ENCODE measurements at places on chromosomes 3 and 15.

DNA sequence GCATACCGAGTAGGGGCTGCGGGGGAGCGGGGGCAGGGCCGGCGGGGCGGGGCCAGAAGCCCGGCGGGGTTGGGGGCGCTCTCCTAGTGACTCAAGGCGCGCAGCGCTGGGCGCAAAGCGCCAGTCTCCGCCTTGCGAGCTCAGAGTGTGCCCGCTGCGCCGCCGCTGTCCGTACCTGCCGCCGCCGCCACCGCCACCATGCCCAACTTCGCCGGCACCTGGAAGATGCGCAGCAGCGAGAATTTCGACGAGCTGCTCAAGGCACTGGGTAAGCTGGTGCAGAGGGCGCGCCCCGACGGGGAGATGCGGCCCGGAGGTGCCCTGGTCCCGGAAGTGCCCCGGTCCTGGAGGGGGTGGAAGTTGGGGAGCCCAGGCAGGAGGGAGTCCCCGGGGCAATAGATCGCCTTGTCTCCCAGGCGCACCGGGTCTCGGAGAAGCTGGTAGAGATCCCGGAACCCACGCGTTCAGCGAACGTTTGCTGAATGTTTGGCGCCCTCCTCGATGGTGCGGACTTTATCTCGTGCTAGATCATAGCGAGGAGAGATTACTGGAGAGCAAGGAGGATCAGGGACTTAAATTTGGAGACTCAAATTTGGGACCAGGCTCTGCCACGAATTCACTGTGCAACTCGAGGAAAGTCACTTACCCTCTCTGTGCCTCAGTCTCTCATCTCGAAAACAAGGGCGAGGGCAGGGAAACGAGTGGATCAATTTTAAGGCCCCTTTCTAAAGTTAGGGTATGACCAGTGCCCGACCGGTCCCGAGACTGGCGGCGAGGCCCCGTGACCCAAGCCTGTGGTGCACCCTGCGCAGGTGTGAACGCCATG, at the start of gene CRABP1:
Gene CRABP1 (plus strand): TSS at position 123 of the 826 bp plus-strand sequence. CDS start 76 bp downstream, at position 199.
- DNase-seq, result no peak

GRCh38 chr15:100716456-100717085, 114.2 kb downstream of the ASB7 start:
- no peak for DNase-seq

DNA sequence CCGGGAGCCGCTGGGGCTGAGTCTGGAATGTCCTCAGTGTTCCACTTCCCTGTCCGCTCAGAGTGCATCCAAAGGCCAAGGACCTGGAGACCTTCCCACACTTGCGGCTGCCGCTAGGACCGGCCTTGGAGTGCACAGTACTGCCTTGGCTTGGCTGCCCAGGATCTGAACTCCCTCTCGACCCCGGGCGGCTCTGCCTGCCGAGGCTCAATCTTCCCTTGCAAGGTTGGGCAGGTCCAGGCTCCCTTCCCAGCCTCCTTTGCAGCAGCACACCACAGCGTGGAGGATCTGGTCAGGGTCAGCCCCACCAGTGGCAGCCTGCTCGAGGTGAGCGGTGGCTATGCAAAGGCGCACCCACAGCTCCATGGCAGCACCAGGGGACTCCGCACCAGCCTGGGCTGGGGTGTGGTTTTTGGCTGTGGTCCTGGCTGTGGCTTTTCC, 69.2 kb downstream of the PLXNA1 start:
- no peak for DNase-seq

DNA sequence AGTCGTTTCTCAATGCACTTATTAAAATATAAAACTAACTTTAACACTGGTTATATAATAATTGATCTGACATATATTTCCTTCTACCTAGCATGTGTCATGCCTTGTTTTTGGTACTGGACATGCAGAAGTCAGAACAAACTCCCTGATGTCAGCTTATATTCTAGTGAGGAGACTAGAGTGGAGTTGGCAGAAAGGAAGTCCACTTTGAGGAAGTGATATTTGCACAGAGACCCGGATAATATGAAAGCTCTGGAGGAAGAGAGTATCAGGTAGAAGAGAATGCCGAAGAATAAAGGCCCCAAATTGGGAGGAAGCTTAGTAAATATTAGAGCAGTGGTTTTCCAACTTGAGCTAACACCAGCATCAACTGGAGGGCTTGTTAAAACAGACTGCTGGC, 24.6 kb upstream of the ZNF280D start:
- no peak for DNase-seq

DNA sequence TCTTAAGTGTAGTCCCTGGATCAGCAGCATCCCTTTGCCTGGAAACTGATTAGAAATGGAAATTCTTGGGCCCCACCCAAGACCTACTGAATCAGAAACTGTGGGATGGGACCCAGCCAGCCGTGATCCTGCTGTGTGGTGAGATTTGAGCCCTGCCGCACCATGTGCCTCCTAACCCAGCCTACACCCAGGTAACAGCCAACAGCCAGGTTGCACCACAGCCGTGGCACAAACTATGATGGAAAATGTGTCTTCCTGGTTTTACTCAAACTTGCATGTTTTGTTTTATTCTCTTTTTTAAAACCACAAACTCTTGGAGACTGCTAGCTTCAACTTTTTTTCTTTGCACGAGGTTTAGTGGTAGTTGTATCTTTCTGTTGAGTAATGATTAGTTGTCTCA, 2.6 kb downstream of the LIMD1 start:
- no peak for DNase-seq

GRCh38 chr15:101088788-101089578, 162.9 kb downstream of the CHSY1 start:
- peak; percentile 75 for DNase-seq

- no peak for DNase-seq
Measured at GRCh38 chr3:193655831-193656433, 62.9 kb downstream of the OPA1 start.

GRCh38 chr3:182583545-182583944, 209.8 kb upstream of the ATP11B start:
- no peak for DNase-seq

GRCh38 chr3:100269001-100269400, 8.2 kb downstream of the TBC1D23 start:
- no peak for DNase-seq

DNA sequence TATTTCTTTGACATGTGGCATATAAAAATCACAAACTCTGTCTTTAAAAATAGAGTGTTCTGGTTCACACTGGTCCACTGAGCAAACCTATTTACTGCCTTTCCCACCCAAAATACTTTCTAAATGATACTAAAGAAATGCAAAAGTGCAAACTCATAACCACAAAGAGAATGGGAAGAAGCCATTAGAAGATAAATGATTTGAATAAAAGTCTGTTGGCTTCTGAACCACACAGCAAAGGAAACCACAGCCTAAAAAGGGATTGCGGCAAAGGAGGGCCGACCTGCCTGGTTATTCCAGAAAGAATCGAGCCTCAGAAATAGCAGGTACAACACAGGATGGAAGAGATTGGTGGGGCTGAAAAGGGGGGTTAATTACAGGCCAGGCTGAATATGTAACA, 599.5 kb downstream of the FHIT start:
- DNase-seq, result no peak

All from NCI-H1105 (cell line).